Placental pericyte (primary cell): ENCODE measurements at places on chromosomes 16 and 17. TPM values are rescaled to one million over a fixed set of nuclear protein-coding genes. Genes with fewer than 3 reads are reported as not detected.

GCGR gene
- not detected in 2 replicates for total RNA-seq

PLEKHH3 gene
- 10.7 and 11.0 TPM in 2 replicates for total RNA-seq

NPIPB13 gene
- 0.29 and 1.1 TPM in 2 replicates for total RNA-seq

OR2C1 gene
- 0.22 TPM in 1 of 2 replicates, not detected in the other for total RNA-seq

CCL17 gene
- total RNA-seq = not detected in 2 replicates

CCL3 gene
- not detected in 2 replicates for total RNA-seq

VAC14 gene
- 67.4 and 88.6 TPM in 2 replicates for total RNA-seq

HBM gene
- total RNA-seq = not detected in 2 replicates
